ENCODE measurements at places on chromosomes 2 and 18. TPM values are rescaled to one million over a fixed set of nuclear protein-coding genes. Genes with fewer than 3 reads are reported as not detected.

DNA sequence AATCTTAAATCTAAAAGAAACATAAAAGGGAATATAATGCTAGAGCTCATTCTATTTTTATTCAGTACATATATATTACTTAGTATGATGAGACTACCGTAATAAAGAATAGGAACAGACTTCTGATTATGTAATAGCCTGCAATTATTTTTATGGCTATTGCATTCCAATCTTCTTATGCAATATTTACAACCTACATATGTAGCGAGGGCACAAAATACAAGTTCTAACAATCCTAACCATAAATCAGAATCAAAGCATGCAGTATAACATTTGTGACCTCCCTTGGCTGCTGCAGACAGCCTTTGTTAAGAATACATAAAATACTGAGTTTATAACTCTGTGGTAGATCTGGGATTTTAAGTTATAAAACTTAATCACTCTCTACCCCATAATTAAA is 177.6 kb downstream of the BABAM2 start:
- DNase-seq, result no peak

GRCh38 chr18:74806073-74806472 is 208.4 kb downstream of the ZNF407 start:
- DNase-seq, result no peak

- peak; percentile 28 for DNase-seq
These were observed 16.5 kb downstream of the GPC1 start for GRCh38 chr2:240451791-240452461.

DNA sequence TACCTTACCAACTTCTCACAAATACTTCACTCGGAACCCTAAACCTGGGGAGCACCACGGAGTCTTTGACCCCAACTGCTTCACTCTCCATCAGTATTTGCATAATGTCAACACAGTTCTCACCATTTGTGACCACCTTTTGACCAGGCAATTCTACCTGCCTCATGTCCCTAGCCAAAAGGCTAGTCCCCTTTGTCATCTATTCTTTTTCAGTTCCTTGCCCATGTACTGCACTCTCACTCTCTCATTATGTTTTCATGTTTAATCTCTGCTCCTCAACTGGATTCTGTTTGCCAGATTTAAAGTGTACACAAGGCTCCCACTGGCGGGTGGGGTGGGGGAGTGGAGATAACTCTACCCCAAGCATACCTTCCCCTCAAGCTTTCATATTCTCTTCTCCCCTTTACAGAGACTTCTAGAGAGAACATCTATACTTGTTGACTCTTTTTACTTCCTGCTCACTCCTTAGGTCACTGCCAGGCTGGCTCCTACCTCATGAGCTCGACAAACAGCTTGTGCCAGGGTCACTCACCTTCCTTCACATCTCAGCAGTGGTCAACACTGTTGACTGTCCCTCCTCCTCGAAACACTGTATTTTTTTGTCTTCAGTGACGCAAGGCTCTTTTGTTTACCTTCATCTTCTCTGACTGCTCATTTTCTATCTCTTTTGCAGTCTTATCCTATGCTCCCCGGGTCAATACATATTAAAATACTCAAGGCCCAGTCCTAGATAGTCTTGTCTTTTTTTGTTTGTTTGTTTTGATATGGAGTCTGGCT is 88.7 kb upstream of the MAP4K3 start:
- no peak for DNase-seq

Gene TLX2
- total RNA-seq, result not detected

DNA sequence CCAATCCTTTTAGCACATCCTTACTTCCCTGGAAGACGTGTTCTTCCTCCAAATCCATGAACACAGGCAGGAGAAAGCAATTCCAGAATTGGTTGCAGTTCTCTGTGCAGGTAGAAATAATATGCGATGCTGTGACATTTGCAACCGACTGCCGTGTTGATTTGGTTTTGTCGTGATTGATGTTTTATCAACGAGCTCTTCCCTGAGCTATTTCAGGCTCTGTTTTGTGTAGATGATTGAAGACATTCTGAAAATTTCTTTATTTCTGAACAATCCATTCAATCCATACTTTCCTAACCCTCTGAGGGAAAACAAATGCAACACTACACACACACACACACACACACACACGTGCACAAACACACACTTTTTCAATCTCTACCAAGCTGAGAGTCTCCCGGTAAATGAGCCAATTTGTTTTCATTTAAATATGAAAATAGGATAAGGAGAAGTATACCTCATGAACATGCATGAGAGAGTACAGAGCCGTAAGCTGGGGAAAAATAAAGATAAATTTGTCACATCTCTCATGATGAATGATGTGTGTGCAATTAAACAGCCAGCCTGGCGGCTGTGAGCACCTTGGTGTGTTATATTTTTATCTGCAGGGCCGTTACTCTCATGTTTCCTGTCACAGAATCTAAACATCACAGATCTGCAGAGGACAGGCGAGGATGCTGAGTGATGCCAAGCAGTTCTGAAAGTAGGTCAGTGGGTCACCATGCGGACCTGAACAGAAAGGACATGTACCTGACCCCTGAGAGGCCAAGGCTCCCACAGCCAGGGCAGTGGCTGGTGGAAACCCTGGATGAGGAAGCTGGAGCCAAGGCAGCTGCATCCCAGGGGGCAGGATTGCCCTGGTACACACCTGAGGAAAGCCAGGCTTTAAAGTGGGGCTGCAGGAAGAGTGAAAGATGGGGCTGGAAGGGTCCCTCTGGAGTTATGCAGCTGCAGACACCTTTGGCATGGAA is 64.8 kb downstream of the PDCL3 start:
- DNase-seq, result no peak

DNA sequence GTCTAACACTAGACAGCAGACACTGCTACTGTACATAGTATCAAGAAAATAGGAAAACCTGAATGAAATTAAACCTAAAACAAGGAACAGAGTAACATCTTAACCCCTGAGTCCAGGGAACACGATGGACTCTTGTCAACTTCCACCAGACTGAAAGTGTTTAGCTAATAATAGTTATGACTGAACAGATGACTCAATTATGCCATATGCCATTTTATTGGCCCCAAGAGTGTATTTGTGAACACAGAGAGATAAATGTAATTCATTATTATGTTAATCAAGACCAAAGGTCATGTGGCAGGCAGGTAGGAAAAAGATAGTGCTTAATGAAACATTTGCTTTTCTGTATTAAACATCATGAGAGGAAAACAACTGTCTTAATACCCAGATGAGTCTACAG is 58.0 kb downstream of the NYAP2 start:
- no peak for DNase-seq

Gene ALLC
- not detected for total RNA-seq

- DNase-seq, result no peak
These were observed 233.5 kb upstream of the ZEB2 start for GRCh38 chr2:144753416-144753815.

All from left ventricle myocardium superior (tissue), 1 donor.